ENCODE measurements at places on chromosomes 7 and 10.

GRCh38 chr10:131204406-131205152 is 106.9 kb downstream of the TCERG1L start:
- DNase-seq: no peak

DNA sequence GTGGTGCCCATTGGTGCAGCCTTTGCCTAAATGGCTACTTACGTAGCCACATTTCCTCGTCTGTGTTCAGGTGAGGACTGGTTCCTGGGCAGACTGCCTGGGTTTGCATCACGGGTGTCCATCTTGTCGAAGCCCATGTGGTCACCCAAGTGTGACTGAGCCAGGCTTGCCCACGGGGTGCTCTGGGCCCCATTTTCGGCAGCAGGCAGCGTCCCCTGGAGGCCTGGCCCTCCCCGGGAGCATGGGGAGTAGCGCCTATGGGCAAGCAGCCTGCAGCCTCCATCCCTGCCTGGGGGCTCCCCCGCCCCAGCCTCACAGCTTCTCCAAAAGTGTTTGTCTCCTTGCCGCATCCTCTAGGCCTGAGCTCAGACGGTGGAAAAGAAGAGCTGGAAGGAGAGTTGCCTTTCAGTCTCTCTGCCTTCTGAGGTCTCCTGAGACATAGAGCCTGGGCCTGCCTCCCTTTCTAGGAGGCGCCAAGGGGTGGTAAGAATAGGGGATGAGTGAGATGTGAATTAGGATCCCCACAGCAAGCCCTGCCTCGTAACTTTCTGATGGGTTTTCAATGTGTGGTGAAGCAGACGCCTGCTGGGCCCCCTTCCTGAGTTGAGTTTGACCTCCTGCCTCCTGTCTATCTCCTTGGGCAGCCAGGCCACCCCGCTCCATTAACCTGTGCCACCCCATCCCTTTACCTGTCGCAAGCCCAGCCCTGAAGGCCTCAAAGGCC is 42.7 kb downstream of the HTRA1 start:
- no peak for DNase-seq

DNA sequence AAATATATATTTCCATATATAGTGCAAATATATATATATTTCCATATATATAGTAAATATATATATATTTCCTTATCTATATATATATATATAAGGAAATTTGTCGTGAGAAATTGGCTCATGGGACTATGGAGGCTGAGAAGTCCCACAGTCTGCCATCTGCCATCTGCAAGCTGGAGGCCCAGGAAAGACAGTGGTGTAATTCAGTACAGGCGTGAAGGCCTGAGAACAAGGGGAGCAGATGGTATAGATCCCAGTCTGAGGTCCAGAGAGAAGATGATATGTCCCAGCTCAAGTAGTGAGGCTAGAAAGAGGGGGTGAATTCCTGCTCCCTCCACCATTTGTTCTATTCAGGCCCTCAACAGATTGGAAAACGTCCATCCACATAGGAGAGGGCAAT is 78.9 kb downstream of the MTPN start:
- no peak for DNase-seq

GRCh38 chr10:91312382-91312733 is 91.9 kb downstream of the PCGF5 start:
- DNase-seq: peak; percentile 41

DNA sequence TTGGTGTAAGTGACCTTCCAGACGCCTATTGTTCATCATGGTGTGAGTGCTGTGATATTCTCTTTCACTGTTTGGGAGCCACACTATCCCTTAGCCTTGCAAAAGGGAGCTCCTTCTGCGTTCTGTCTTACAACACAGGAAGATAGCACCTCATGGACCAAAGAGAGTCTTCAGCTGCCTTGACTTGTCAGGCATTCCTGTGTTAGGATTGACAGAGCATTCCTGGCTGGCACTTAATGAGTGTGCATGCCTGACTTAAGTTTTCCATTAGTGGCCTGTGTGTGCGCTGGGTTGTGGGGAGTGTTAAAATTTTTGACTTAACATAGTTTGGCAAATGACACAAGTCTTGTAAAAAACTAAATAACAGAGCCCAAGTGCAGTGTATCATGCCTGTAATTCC is 21.9 kb upstream of the MSRB2 start:
- no peak for DNase-seq

DNA sequence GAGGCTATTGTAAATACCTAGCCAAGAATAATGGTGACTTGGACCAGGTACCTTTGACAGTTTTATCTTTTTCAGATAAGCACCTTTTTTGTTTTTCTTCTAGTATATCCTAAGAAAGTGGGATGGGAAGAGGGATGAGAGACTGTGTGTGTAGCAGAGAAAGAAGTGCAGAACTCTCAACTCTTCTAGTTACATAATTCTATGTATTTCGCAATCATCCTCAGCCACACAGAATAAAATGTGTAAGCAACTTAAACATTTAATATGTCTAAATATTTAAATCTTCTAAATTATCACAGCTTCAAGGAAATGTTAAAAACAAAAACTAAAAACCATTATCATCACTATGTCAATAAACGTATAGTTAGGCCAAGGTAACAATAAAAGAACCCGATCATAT is 42.6 kb upstream of the GSAP start:
- peak; percentile 24 for DNase-seq

- no peak for DNase-seq
Measured at GRCh38 chr7:70808876-70809275, 323.1 kb upstream of the GALNT17 start.

- peak; percentile 53 for DNase-seq
Measured at GRCh38 chr7:83655951-83656556, 7.1 kb upstream of the SEMA3E start.

- DNase-seq: no peak
Measured at GRCh38 chr10:101771380-101771779, 4.5 kb downstream of the FGF8 start.

DNA sequence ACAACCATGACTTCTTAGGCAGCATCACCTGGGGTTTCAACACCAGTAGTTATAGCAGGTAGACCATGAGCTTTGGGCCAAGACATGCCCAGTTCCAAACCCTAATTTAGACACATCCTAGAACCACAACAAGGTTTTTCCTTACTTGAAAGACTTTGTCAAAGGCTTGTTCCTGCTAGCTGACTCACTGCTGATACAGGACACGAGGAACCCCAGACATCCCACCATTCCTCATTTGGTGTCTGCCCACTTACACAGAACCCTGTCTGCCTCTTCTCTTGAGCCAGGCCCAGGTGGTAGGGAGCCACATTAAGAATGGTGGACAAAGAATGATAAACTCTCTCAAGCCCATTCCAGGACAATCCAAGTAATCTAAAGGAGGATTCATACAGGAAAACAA is 109.0 kb downstream of the CCDC71L start:
- no peak for DNase-seq

DNA sequence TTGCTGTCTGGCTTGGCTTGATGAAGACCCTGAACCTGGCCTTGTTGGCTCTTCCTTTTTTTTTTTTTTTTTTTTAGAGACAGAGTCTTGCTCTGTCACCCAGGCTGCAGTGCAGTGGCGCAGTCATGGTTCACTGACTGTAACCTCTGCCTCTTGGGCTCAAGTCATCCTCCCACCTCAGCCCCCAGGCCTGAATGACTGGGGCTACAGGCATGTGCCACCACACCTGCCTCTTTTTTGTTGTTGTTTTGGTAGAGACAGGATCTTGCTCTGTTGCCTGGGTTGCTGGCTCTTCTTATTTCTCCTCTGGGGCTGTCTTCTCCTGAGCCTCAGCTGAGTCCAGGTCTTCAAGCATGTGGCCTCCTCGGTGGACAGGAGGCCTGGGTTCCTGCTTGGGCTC is 44.7 kb downstream of the PRF1 start:
- no peak for DNase-seq

DNA sequence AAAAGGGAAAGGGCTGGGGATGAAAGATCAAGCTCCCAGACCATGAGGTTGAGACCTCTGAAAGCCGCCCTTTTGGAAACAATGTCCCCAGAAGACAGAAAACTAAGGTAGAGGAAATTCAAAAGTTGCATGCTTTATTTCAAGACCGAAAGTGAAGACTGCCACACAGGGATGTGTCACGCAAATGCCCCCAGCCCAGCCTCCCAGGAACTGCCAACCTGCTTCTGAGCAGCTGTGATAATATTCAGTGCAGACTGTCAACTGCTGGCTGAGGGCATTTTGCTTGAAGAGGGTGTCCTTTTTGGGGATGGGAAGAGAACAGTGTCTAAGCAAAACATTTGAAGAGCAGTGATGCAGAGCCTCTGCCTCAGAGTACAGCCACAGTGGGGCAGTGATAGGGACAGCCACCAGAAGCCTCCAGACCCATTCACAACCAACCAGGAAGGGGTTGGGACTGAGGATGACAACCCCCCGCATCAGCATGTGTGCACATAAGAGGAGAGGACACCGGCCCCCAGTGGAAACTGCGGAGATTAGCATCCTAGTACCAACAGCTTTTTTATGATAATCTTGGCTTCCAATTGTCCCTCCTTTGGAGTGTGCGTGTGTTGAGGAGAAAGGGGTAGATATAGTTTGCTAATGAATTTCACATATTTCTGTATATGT is 34.7 kb upstream of the NFE2L3 start:
- no peak for DNase-seq

DNA sequence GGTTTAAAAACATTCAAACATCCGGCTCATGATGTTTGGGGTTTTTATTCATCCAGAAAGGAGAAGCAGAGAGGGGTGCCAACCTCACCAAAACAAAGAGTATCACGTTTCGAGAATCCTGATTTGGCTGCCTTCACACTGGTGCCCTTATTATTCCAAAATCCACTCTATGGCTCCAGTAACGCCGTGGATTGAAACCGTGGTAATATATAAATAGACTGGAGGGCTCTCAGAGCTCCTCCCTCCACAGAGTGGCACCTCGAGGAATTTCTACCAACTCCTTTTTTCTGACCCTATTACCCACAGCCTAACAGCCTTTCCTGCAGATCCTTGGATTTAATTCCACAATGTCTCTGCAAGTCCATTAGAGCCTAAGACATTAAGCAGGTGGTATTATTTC is 353.6 kb downstream of the CRPPA start:
- DNase-seq: no peak

DNA sequence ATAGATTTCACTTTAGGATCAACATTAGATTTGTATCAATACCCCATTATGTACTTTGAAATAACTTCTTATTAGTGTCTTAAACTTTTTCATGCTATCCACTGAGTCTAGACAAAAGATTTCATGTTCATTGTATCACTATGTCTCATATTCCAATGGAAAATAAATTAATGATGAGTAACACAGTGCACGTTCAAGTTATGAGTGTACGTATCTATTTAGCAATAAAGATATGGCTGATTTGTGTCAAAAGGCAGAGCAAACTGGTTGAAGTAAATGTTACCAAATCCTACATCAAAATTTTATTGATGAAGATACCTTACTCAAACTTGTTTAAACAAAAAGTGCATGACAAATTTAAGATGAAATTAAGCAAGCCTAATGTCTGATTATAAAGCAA is 102.4 kb downstream of the SEMA3E start:
- DNase-seq: peak; percentile 63

DNA sequence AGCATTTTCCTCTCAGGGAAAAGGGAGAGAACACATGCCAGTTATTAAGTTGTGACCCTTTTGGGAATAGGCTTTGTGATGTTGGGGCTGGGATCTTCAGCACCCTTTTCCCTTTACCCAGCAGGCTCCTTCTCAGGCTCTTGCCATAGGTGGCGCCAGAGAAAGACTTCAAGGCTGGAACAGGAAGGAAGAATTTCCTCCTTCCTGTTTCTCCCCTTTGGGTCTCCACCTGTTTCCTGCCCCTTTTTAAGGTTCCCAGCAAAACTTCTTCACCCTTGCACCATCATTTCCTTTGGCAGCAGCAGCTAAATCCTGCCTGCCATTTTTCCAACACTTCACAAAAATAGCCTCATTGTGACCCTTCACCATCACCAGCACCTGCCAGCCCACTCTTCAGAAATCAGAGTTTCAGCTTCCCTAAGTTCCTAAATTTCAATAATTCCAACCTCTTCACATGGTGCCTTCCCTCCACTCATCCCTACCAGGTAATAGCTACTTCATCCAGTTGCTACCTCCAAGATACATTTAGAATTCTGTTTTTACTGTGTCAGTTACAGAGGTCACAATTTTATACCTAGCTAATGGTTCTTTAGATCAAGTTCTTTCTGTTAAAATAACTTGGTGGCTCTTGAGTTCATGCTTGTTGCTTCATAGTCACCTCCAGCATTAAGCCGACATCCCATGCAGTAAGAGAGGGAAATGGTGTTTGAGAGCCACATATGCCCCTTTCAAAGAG is 22.4 kb upstream of the FOXK1 start:
- DNase-seq: no peak

DNA sequence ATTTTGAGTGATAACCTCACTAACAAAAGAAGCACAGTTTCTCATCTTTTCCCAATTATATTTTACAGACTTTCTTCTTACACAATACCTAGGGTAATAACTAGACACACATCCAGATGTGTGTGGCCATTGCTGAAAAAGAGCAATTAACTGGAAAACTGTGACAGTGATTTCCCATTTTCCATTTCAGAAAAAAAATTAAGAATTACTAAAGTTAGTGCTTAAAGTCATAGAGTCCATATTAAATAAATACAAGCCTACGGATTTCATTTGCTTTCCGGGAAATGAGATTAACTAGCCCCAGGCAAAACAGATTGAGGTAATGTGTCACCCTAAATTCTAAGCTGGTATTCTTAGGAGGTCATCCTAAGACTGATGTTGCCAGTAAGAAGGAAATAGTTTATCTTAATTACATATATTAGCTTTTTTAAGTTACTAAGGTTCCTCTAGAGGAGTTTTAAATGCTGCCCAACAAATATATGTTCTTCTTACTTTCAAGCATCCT is 10.2 kb upstream of the MACC1 start:
- no peak for DNase-seq

GRCh38 chr10:120970595-120971529 is 119.7 kb downstream of the WDR11 start:
- DNase-seq: peak; percentile 35

- DNase-seq: no peak
Measured at GRCh38 chr10:74518061-74518460, 308.3 kb upstream of the KAT6B start.

- no peak for DNase-seq
Measured at GRCh38 chr10:88647061-88647615, 17.1 kb upstream of the LIPF start.

GRCh38 chr7:101170617-101171441 is 5.5 kb upstream of the VGF start:
- no peak for DNase-seq

DNA sequence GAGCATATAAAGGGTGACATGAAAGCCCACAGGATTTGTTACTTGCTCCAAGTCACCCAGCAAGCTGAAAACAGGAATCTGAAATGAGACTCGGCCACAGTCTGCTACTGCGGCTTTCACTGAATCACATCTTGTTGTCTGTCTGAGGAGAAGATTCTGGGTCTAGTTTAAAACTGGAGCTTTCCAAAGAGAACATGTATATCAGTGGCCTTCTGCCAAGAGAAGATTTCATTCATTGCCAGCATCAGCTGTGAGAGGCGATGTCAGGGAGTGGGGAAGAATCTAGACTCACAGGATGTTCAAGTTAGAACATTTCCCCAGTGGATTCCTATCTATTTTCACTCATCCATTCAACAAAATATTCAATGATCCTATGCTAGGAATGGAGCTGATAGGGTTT is 122.8 kb downstream of the GALNT17 start:
- no peak for DNase-seq

DNA sequence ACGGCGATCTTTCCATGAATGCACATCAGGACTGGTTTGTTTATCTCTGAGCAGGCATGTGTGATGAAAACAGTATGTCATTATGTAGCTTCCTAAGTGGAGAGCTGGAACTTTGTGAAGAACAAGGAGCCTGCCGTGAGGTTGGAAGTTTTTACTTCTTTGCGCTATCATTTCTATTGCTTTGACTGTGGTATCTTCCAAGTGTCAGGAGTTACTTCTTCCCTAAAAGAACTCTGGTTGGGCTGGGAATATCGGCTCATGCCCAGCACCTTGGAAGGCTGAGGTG is 167.4 kb upstream of the AHR start:
- peak; percentile 51 for DNase-seq
